Stromal cell of bone marrow (primary cell): ENCODE measurements at places on chromosomes 5 and 9.

DNA sequence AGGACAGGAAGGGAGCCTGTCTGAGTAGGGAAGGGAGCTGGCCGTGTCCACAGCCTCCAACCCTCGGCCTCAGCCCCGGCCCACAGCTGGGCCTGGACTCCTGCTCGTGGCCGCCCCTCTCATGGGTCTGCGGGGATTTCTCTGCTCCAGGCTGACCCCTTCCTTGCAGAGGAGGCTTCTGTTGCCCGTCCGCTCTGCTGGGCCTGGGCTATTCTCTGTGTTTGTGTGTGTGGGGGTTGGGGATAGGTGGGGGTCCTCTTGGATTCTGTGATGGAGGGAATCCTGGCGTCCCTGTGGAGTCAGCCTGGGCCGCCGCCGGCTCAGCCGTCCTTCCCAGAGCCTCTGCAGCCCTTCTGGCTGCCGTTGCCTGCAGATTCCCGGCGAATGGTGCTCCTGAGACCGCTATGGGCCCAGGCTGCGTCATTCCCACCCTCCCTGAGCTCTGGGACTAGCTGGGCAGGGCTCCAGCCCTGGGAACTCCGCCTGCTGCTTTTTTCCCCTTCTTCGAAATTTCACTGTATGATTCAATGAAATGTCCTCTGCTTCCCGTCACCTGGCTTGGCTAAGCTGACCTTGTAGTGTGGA is 64.2 kb downstream of the FGF18 start:
- DNase-seq = peak; percentile 76

GRCh38 chr5:67012171-67012570 is 184.4 kb downstream of the CD180 start:
- DNase-seq = no peak

DNA sequence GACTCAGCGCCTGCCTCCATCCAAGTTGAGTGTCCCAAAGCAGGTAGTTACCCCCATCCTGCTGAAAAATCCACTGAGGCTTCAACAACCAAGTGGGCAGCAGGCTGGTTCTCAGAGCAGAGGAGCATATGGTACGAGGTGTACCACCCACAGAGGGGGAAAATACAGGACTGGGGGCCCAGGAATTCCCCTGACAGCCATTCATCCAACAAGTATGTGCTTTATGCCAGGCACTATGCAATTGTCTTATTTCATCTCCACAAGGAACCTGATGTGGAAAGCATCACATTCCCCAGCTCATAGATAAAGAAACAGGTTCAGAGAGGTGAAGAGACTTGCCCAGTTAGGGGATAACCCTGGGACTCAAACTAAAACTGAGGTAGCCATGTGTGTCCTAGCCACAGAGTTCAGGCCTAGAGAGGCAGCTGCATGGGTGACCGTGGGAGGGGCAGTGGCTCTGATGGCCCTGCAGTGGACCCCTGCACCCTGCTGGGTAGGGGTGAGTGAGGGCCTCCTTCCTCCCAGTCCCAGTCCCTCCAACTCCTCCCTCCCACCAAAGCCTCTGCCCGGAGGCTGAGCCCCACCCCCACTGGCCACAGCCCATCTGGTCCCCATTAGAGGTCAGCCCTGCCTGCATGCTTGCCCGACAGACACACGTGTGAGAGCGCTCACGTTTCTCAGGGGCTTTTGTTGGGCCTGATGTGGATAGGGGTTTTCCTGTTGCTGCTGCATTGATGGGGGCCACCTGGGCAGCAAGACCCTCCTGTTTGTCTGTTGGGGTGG is 11.5 kb downstream of the PDLIM4 start:
- DNase-seq = no peak

- no peak for DNase-seq
These were observed 392.3 kb downstream of the CETN3 start for GRCh38 chr5:90017239-90017638.

GRCh38 chr9:16281707-16282106 is 588.8 kb downstream of the BNC2 start:
- DNase-seq = no peak

DNA sequence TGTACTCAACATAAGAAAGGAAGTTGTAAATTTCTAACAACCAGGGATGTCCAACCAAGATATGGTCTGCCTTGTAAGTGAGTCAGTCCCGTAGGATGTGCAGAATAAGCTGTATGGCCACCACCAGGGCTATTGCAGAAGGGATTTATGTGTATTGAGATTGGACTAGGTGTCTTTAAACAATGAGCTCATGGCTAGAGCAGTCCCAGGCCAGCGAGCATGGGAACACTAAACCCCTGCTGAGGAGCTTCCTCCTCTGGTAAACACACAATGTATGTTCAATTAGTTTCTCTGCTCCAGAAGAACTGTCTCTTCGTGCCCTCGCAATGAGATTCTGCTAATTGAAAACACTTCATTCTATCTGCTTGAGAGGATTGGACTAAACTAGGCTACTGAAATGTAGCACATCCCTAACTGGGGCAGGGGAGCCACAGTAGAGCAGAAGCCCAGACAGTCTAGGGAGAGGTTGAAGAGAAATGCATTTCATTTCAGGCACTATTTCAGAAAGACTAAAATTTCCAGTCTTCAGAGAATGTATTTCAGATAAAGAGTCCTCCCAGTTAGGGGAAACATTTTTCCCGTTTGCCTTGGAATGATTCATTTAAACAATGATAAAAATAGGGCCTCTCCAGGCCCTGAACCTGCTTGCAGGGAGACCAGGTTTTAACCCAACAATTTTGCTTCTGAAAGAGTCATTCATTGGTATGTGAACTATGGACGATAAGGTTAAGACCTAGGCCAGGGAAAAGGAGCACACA is 154.7 kb downstream of the FAM114A2 start:
- no peak for DNase-seq

DNA sequence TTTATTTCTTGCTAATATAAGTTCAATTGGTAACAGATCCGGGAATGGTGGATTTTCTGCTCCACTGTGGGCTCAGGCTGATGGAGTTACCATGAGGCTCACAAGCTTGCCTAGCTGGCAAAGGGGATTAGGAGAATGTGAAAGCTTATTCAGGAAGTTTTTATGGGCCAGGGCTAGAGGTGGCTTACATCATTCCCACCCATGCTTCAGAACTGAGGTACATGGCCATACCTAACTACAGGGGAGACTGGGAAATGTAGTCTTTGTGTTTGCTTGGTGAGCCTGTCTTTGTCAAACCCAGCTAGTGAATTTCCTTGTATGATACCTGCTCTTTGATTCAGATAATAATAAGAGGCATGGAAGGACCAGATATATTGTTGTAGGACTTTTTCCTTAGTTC is 105.9 kb upstream of the DHFR start:
- no peak for DNase-seq

- DNase-seq = no peak
These were observed 198.9 kb downstream of the NXNL2 start for GRCh38 chr9:88733651-88734421.

GRCh38 chr5:135934939-135935338 is 19.8 kb downstream of the LECT2 start:
- no peak for DNase-seq

- DNase-seq = peak; percentile 87
These were observed 164.5 kb downstream of the DCP2 start for GRCh38 chr5:113140837-113141671.

GRCh38 chr5:17951392-17952169 is 317.3 kb downstream of the TAF11L14 start:
- no peak for DNase-seq

- no peak for DNase-seq
These were observed 39.6 kb upstream of the TIFAB start for GRCh38 chr5:135491552-135492318.

GRCh38 chr9:131418143-131419025 is 24.5 kb downstream of the PRRC2B start:
- DNase-seq = no peak

- no peak for DNase-seq
These were observed 181.1 kb upstream of the ELAVL2 start for GRCh38 chr9:24007185-24007584.

DNA sequence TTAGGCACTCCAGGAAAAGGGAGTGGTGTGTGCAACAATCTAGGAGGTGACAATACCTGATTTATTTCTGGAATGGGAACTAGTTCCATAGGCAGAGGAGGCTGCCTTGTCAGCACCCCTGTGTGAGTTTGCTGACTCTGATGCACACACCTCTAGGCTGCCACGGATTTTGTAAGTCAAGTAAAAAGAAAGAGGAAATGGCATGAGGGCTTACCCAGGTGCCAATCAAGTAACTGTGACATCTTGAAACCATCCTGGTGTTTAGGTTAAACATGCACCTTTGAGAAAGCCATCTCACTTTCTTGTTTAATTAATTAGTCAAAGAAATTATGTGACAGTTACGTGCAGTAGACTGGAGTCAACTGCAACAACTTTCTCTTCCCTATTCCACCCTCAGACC is 32.3 kb upstream of the FAM81B start:
- DNase-seq = no peak

DNA sequence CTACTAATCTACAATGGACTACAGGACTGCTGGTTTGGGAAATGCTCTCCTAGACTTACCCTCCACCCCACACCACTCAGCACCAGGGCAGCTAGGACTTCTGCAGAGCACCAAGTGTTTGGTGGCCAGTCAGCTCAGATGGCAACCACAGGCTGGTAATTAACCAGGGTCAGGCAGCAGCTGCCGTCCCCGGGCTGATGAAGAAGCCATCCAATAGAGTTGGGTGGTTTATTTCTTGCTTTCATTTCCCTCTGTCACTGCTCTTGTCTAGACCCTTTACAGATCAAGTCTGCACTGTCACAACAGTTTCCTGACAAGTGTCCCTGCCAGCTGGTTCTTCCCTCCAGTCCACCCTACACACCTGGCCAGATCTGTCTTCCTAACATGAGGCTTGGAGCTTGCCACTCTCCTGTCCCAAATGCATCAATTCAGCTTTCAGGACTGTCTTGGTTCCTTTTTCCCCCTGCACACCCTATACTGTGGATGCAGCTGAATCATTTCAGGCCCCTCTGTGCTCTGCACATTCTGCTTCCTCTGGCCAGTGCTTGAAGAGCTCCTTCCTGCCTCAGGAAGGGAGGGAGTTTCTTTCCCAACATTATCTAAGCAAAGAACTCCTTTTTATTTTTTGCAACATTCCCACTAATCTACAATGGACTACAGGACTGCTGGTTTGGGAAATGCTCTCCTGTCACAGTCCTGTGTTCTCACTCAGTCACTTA is 30.2 kb upstream of the HSPA9 start:
- DNase-seq = no peak

DNA sequence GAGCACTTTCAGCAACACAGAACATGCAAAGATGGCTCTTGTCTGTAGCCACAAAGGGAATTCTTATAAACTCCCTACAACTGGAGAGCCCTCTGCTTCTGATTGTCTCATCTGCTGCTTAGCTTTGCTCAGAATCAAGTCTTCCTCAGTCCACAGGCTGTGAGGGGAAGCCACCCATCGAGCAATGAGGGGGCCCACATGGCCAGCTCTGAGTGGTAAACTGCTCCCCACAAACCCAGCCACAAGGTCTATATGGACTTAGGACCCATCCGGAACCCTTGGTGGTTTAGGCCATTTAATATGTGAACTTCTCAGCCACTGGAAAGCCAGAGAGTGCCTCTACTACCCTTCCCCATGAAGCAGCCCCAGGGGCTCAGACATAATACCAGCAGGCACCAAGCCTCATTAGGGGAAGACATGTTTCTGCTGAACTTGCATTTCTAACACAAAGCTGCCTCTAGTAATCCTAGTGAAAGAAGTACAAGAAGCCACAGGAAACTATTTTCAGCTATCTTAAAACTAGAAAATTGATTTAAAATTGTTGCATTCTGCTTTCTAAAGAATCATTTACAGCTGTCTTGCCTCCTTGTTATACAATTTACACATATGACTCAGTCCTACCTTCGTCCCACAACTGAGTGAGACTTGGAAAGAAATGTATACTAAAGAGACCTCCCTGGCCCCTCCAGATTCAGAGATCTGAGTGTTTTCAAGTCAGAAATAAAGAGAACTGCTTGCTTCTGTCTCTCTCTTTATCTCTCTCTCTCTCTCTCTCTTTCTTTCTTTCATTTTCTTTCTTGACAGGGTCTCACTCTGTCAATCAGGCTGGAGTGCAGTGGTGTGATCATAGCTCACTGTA is 90.2 kb downstream of the ESM1 start:
- DNase-seq = no peak

DNA sequence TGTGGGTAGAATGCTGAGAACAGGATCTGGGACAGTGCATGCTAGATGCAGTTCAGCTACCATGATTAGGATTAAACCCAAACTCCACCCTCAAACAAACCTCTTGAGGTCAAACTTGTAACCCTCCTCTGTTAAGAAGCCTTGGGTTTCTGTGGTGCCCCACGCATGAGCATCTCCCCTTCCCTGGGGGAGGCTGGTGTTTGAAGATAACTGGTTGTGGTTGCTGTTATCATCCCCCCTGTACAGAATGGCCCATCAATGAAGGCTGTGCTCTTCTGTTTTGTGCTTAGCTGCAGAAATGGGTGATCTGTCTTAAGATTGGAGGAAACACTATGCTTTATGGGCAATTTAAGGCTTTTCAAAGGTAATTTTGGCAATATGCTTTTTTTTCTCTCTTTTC is 4.4 kb upstream of the DAB2IP start:
- DNase-seq = no peak

DNA sequence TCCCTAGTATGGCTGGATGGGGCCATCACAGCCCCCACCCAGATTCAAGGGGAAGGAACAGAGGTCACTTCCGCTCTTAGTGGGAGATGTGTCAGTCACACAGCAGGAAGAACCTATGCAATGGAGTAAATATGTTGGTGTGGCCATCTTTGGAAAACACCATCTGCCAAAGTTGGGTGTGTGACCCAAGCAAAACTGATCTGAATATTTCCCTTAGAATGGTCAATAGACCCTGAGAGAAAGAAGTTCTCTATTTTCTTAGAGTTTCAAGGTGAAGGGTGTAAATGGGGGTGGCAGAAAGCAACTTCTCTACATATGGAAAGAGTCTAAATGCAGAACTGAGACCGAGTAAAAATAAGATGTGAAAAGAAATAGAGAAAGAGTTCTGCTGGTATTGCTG is 212.7 kb downstream of the ESM1 start:
- no peak for DNase-seq

- no peak for DNase-seq
These were observed 22.7 kb downstream of the CFAP90 start for GRCh38 chr5:7828269-7828668.

GRCh38 chr5:67353500-67354450 is 157.2 kb upstream of the CD180 start:
- DNase-seq = no peak

GRCh38 chr9:99296291-99296951 is 74.3 kb downstream of the SEC61B start:
- no peak for DNase-seq

GRCh38 chr5:131394128-131394527 is 130.3 kb downstream of the CDC42SE2 start:
- peak; percentile 52 for DNase-seq
